ENCODE measurements at places on chromosomes 16 and 17. TPM values are rescaled to one million over a fixed set of nuclear protein-coding genes. Genes with fewer than 3 reads are reported as not detected.

CCDC154 gene
- total RNA-seq: 2.2 TPM

ACD gene
- total RNA-seq: 87.5 TPM

VMO1 gene
- not detected for total RNA-seq

HDAC5 gene
- total RNA-seq: 14.6 TPM

STH gene
- not detected for total RNA-seq

TBC1D3I gene
- total RNA-seq: not detected

GRCh38 chr17:70225276-70225675 is 55.9 kb downstream of the KCNJ2 start:
- DNase-seq: no peak

- no peak for DNase-seq
Observed at GRCh38 chr16:58026139-58026704, 668 bp downstream of the MMP15 start.

GRCh38 chr16:54447576-54448440 is 161.2 kb upstream of the IRX3 start:
- no peak for DNase-seq

- no peak for DNase-seq
Observed at GRCh38 chr17:48539177-48539576, 5.7 kb downstream of the HOXB2 start.

DNA sequence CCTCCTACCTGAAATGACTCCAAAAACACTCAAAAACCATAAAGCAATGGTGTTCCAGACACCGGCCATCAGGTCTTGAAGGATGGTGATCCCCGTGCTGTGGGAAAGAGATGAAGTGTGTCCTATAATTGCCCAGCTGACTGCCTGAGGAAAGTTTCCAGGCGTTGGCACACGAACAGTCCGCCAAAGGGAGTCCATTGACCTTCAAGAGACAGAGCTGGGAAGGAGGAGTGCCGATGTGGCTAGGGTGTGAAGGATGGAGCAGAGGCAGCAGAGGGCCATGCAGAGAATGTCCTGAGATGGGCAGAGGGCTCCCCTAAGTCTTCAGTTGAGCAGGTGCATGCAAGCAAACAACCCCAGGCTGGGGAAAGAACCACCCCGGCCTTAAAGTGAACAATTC is 11.9 kb upstream of the NUBP1 start:
- DNase-seq: no peak

DNA sequence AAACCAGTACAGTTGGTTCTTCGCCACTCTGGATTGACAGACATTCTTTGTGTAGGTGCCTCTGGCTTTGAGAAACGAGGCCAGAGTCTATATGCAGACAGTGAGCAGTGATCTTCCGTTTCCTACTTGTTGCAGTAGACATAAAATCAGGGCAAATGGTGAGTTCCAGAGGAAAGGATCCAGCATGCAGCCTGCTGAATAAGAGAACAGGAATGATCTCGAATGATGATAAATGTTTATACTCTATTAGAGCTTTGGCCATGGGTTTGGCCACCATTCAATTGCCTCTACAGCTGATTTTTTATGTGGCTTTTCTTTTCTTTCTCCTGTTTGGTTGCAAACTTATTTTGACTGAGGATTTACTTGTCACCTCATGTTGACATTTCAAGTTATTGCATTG is 286.7 kb downstream of the IRX3 start:
- DNase-seq: no peak

DNA sequence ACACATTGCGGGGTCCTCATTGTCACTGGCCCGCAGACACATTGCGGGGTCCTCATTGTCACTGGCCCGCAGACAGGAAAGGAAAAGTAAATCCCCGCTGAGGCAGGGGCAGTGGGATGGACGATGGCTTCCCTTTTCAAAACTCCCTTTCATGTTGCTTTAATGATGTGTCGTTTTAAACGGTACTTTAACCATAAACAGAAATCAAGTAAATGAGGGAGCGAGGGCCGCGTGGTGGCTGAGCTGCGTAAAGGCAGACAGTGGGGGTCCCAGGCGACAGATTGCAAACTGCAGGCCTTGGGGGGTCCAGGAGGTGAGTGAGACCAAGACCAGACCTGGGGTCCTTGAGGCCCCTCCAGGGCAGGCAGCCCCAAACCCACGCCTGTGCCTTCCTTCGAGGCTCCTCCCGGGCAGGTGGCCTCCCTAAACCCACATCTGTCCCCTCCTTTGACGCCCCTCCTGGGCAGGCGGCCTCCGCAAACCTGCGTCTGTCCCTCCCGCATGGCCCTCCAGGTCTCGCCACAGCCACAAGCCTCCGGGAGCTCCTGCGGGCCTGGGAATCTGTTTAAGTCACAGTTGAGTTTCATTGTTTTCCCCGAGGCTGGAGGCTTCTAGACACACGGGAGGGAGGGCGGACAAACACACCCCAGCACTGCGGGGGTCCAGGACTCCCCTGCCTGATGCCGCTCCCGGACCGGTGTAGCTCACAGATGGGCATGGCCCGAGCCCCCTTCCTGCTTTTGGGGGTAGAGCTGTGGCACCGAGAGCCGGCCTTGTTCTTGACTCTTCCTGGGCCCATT is 7.3 kb downstream of the PIEZO1 start:
- no peak for DNase-seq

DNA sequence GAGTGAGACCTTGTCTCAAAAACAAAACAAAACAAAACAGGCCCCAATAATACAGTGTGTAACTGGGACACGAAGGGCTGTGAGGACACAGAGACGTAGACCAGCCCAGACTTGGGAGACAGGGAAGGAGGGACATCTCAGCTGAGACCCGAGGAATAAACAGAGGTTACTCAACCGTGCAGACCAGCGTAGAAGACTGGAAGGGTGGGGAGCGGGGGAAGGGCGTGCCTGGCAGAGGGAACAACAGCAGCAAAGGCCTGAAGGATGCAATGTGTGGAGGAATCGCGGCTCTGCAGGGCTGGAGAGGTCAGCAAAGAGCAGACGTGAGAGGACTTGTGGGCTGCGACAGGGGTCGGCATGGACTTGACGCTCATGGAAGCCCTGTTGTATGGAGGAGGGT is 11.6 kb upstream of the CES4A start:
- DNase-seq: no peak

DNA sequence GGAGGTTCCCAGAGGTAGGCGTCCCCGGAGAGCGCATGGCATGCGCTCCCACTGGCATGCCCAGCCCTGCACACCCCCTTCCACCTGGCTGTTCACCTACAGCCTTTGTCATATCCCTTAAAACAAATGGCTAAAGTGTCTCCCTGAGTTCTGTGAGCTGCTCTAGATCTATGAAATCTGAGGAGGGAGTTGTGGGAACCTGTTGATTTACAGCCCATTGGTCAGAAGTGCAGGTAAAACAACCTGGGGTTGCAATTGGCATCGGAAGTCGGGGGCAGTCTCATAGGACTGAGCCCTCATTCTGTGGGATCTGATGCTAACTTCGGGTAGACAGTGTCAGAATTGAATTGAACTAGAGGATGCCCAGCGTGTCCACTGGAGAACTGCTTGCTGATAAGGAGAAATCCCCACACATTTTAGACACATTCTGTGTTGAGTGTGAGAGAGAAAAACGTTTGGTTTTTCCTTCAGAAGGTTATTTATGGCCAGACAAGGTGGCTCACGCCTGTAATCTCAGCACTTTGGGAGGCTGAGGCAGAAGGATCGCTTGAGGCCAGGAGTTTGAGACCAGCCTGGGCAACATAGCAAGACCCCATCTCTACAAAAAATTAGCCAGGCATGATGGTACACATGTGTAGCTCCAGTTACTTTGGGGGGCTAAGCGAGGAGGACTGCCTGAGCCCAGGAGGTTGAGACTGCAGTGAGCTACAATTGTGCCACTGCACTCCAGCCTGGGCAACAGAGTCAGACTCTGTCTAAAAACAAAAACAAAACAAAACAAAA is 22.1 kb upstream of the GSG1L start:
- DNase-seq: no peak

- DNase-seq: no peak
Observed at GRCh38 chr16:58970775-58971174, 236.7 kb upstream of the GOT2 start.

GRCh38 chr16:85836706-85837582 is 37.4 kb downstream of the COX4I1 start:
- DNase-seq: no peak

DNA sequence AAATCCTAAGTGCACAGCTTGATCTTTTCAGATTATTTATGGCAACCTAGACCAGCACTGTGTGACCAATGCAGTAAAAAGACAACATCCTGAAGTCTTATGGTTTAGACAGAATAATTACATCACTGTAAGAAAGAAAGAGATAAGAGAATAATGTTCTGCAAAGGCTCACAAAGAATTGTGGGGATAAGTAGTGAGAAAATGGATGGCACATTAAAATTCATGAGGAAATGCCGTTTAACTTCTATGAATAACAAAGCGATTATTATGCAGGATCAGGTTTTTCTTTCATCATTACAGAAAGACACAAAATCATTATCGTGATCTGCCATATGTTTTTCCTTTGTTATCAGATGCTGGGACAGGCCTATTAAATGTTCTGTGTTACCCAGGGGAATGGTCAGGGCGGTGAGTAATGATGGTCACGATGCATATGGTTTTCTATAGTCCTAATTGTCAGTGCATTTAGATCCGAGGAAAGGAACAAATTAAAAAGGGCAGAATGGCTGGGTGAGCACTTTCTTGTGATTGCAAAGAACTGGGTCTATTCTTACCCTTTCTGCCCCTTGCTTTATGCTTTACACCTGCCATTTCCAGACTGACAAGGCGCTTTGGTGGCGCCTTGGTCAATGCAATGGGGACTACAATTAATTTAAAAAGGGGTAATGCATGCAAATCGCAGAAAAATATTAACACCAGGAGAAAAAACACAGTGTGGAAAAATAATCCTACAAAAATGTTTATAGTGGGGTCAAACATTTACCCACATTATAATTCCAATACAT is 18.1 kb upstream of the DHX40 start:
- DNase-seq: no peak

DNA sequence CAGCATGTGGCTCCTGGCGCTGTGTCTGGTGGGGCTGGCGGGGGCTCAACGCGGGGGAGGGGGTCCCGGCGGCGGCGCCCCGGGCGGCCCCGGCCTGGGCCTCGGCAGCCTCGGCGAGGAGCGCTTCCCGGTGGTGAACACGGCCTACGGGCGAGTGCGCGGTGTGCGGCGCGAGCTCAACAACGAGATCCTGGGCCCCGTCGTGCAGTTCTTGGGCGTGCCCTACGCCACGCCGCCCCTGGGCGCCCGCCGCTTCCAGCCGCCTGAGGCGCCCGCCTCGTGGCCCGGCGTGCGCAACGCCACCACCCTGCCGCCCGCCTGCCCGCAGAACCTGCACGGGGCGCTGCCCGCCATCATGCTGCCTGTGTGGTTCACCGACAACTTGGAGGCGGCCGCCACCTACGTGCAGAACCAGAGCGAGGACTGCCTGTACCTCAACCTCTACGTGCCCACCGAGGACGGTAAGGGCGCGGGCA is 645 bp downstream of the NLGN2 start:
- peak; percentile 15 for DNase-seq

GRCh38 chr16:86483-86952 is 8.5 kb downstream of the MPG start:
- DNase-seq: no peak

- DNase-seq: no peak
Observed at GRCh38 chr16:59148056-59148768, 414.1 kb upstream of the GOT2 start.

GRCh38 chr17:28532050-28532960 is 20.1 kb downstream of the UNC119 start:
- no peak for DNase-seq

GRCh38 chr17:28946239-28946638 is 5.1 kb downstream of the PHF12 start:
- no peak for DNase-seq

DNA sequence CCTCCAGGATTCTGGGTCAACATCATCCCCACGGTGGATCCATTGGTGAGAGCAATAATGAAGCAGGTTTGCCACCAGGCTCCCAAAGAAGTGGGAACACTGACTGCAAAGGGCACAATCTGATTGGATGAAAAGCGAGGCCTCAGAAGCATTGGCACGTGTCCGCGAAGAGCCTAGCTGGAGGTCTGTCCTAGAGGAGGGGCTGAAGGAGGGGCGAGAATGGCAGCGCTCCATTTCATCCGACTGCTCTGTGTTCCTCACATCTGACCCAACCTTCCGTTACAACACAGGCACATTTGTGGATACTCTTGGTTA is 79.9 kb downstream of the MRC2 start:
- DNase-seq: no peak

All from activated T-cell treated with anti-CD3 and anti-CD28 coated beads, Interleukin-2, amount 50 U/mL, for 4 hours (primary cell).